NCI-H2171 (cell line): ENCODE measurements at places on chromosomes 6 and 20.
A peak's percentile ranks its signal among the peaks of the same experiment; 100 is the strongest.

GRCh38 chr6:144265390-144265789, 19.7 kb upstream of the UTRN start:
- DNase-seq, result no peak

DNA sequence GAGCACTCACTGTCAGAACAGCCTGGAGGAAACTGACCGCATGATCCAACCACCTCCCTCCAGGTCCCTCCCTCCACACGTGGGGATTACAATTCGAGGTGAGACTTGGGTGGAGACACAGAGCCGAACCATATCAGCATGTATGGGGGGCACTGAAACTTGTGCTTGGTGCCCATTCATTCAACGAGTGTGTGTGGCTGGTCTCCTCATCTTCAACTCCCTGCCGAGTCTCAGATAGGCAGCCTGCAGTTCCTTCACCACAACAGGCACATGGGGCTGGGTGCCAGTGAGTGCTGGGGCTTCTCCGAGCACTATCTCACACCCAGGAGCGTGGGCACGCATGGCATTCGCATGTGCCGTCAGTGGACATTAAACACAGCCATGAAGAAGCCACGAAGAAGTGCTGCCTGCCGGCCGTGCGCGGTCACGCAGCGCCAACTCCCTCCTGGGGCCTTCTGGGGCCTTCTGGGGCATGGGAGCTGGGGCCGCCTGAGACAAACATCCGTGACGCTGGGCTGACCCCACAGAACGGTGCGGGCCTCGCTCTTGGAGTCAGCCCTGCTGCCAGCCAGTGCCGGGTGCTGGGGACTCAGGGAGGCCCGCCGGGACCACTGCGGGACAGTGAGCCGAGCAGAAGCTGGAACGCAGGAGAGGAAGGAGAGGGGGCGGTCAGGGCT, 714 bp upstream of the RTEL1 start:
- no peak for DNase-seq

- DNase-seq, result no peak
Observed at GRCh38 chr20:2364044-2364443, 16.7 kb upstream of the TGM6 start.

DNA sequence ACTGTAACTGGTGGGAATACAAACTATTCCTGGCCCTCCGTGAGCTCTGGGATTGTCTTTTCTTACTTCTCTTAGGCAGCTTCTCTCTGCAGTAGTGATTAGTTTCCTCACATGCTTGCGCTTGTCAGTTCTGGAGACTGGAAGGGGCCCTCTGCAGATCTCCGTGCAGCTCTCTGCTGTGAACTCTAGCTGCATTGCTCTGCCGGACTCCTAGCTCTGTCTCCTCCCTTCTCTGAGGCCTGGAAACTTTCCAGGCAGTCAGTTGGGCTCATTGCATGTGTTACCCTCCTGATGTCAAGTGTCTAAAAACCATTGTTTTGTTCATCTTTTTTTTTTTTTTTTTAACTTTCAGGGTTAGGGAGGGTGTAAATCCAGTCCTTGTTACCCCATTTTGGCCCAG, 102.3 kb downstream of the CTNNBL1 start:
- no peak for DNase-seq

- no peak for DNase-seq
Observed at GRCh38 chr6:112682071-112682470, 334.9 kb downstream of the RFPL4B start.

- DNase-seq, result peak; percentile 12
Observed at GRCh38 chr6:149170564-149171452, 146.7 kb upstream of the TAB2 start.

DNA sequence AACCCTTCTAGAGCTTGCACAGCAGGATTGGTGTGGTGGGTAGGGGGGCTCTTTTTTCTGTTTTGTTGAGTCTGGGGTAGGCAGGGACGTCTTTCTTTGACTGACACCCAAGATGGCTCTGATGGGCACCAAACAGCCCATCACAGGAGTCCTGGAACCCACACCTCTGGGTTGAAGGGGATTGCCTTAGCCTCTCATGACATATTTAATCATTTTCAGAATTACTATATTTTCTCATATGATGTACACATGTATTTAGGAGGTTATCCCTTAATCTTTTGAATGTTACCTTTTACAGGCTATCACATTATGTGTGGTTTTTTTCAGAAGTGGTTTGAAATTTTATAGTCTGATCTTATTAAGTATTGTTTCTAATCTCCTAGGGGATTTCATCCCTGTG, 64.6 kb downstream of the RPP40 start:
- no peak for DNase-seq

DNA sequence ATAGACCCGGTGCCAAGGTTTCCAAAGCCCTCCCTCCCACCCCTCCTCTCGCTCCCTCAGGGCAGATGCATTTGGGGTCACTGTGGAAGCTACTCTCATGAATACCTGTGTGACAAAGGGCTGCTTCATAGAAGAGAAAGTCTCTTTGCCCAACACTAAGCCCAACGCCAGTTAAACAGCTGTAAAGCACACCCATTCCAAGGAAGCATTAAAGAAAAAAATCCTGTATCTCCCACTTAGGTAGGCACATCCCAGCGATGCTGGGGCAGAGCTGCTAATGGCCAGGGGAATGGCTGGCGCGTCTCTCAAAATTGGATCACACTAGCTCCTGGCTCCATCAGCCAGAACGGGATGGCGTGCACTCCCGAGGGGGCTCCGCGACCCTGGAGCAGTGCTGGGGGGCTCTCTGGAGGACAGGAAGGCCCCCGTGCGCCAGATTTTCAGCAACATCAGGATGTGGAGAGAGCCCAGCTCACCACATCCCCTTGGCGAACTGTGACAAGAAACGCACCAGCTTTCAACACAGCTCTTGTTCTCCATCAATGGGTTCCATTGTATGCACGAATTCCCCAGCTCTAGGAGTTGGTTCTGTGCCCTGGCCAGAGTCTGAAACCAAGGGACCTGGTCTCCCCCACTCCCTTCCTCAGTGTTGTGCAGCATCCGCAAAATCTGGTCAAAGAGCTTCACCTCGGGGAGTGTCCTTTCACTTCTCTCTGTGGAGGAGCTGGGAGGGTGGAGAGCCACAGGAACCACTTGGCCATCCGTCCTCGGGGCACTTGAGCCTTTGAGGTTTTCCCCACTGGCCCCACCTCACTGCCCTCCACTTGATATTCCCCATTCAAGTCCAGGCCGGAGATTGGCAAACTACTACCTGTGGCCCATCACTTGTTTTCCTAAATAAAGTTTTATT, 74.1 kb downstream of the TFAP2C start:
- DNase-seq, result no peak

DNA sequence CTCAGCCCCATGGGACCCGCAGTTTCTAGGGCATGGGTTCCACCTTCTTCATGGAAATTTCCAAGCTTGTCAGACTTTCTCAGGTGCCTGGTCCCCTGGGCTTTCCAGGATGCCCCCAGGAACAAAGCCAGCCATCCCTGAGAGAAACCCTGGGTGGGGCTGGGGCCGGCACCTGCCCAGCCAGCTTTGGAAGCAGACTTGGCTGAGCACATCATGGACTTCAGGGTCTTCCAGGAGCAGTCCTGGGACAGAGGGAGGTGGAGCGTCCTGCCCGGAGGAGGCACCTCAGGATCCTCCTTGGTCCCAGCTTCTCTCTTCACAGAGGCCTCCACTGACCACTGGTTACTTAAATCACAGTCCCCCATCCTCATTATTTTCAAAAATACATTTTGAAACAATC, 13.5 kb downstream of the MYT1 start:
- no peak for DNase-seq

- no peak for DNase-seq
Observed at GRCh38 chr6:52661551-52661950, 9.4 kb upstream of the TMEM14A start.

GRCh38 chr20:57683881-57684807, 25.7 kb downstream of the PMEPA1 start:
- DNase-seq, result no peak

GRCh38 chr6:11033825-11034224, 10.3 kb downstream of the ELOVL2 start:
- no peak for DNase-seq

- no peak for DNase-seq
Observed at GRCh38 chr6:135033238-135033637, 21.4 kb downstream of the HBS1L start.

DNA sequence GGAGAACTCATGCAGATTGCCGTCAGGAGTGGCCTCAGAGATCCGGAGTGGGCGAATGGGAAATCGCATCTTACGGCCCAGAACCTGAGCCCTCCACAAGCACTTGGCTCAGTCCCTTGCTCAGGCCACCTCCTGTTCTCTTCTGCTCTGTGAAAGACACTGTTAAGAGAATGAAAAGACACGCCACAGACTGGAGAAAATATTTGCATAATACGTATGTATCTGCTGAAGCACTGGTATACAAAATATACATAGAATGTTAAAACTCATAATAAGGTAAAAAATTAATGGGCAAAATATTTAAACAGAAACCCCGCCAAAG, 838 bp upstream of the POM121L2 start:
- no peak for DNase-seq

DNA sequence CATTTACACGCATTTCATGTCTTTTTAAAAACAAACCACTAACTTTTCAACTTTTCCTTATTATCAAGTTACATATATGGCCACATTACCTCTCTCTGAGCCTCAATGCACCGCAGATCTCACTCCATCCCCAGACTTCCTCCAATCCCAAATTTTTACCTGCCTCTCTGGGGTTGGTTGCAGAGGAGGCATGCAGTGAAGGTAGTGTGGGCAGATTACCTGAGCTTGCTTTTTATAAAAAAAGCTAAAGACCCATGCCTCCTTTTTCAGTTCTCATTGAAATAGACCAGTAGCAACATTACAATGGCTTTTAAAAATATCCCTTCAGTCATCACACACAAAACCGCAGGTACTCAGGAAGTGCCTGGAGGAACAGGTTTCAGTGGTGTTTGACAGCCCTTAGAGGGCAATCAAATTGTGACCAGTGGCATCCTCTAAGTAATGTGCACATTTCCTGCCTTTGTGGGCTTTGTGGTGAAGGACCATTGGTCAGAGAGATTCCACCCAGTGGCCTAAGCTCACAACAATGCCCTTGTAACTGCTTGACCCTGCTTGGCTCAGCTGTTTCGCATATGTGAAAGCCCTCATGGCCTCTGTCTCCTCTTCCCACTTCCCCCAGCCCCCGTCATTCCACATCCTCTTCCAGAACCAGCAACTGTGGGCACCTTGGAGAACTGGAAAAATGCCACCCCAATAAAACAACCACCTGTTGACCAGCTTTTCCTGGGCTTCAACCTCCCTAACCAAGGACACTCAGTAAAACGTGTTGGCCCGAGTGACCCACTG, 30.2 kb upstream of the IL17A start:
- DNase-seq, result no peak

GRCh38 chr20:33669224-33669623, 2.5 kb downstream of the ACTL10 start:
- no peak for DNase-seq

DNA sequence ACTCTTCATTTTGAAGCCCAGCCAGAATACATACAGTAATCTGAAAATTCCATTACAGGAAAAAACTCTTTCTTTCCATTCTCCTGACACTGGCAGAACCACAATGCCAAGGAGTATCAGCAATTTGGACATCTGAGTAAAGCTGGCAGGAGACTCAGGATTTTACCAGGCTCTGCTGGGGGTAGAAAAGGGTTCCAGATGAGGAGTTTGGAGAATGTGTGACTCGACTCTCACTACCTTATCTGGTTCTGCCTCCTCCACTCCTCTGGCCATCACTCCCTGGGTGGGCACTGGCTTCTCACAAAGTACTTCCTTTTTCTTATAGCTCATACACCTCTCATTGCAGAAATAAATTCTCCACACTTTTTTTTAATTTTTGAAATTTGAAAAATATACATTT, 10.6 kb upstream of the WFDC8 start:
- DNase-seq, result no peak

- no peak for DNase-seq
Observed at GRCh38 chr6:131003488-131004386, 59.3 kb downstream of the EPB41L2 start.

DNA sequence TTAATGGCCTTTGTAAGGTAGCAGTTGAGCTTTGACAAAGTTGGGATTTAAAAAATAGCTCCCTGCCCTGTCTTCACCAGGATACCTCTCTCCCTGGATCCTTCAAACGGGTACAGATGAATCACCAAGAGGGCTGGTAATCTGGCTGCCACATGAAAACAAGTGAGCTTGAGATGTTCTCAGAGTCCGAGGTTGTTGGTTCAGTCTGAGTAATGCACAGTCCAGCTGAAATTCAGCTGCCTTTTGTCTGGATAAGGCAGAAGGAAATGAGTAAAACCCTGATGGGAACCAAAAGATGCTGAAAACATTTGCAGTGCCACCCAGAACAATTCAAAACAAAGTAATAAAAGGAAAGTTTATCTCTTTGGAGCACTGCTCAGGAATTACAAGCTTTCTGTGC, 86.8 kb downstream of the GJA1 start:
- DNase-seq, result no peak

DNA sequence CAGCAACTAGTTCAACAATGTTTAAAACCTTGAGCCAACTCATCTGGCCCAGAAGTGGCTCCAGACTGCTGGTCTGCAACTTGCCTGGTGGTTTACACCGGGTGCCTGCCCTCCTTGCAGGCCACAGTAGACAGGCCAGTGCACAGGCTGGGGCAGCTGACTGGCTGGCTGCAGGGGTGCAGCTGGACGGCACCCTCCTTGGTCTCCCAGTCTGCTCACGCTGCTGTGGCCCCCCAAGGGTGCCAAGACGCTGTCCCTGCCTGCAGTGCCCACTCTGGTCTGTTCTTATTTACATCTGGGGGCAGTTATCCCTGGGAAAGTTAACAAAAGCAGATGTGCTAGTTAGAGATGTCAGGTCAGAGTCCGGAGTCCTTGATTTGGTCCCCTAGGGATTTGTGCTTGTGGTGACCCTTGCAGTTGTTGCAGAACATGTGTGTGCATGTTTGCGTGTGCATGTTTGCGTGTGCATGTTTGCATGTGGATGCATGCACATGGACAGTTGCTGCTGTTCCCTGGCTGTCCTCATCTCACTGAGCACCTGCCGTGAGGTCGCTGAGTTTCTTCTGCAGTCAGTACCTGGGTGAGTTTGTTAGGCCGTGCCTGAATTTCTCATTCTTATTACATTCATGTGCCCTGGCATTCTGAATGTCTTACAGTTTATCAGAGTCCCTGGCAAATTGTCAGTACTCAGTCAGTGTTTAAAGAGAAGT, 48.2 kb upstream of the IRF4 start:
- DNase-seq, result no peak

GRCh38 chr6:34018026-34018425, 127.9 kb downstream of the GRM4 start:
- DNase-seq, result no peak

GRCh38 chr20:63071541-63072181, 64.9 kb upstream of the BHLHE23 start:
- DNase-seq, result peak; percentile 83

GRCh38 chr6:3213334-3213695, 14.1 kb downstream of the TUBB2B start:
- DNase-seq, result no peak

- no peak for DNase-seq
Observed at GRCh38 chr6:80478030-80478429, 371.6 kb downstream of the BCKDHB start.

DNA sequence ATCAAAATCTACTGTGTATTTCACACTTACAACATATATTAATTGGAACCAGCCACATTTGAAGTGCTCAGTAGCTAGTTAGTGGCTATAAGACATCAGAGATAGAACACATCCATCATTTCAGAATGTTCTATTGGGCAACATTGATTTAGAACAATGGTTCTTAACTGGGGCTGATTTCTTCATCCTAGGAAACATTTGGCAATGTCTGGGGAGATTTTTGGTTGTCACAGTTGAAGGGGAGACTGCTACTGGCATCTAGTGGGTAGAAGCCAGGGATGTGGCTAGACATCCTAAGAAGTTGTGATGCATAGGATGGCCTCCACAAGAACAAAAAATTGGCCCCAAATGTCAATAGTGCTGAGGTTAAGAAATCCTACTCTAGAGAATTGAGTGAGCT, 132.5 kb downstream of the OLIG3 start:
- no peak for DNase-seq

- DNase-seq, result no peak
Observed at GRCh38 chr20:63262836-63263235, 8.6 kb upstream of the NKAIN4 start.
